ENCODE measurements at places on chromosomes 16 and 17.

GRCh38 chr16:47925811-47926460 is 229.9 kb downstream of the ABCC12 start:
- DNase-seq, result no peak

DNA sequence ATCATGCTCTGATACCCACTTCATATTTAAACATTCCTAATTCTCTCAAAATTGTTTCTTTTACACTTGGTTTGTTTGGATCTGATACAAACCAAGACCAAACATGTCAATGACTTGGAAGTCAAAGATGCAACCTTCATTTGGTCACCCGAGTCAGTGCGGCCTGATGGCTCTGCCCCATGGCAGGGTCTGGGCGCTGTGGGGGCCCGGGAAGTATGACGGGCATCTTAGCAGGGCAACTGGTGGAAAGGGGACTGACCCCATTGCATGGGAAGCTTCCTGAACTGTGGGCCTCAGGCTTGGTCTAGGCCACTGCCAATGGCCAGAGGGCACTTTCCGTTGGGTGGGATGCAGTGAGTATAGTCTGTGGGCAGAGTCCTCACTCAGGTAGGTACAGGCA is 178.0 kb downstream of the KATNIP start:
- no peak for DNase-seq

GRCh38 chr17:41529491-41529915 is 1.4 kb upstream of the KRT19 start:
- DNase-seq, result no peak

- DNase-seq, result no peak
Measured at GRCh38 chr17:71866095-71866494, 254.7 kb upstream of the SOX9 start.

GRCh38 chr16:49849037-49849753 is 6.7 kb downstream of the ZNF423 start:
- no peak for DNase-seq

GRCh38 chr17:32998887-32999228 is 7.2 kb downstream of the SPACA3 start:
- DNase-seq, result no peak

DNA sequence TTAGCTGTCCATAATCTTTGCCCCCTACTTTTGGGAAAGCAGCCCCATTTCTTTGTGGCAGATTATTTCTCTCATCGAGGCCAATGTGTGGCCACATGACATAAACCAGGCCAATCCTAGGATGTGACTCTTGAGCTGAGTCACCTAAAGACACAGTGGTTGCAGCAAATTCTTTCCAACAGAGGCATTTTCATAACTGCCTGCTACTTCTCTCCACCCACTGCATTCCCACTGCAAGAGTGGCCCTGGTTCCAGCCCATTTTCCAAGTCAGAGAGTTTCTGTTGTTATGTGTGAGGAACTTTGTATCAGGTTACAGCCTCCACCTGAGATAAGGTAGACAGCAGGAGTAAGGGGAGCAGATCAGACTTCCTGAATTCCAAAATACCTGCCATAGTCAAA is 195.2 kb downstream of the RGS9 start:
- DNase-seq, result no peak

- DNase-seq, result no peak
Measured at GRCh38 chr16:12628536-12628935, 175.2 kb downstream of the CPPED1 start.
